Lung microvascular endothelial cell (primary cell): ENCODE measurements at places on chromosomes 6 and 20. TPM values are rescaled to one million over a fixed set of nuclear protein-coding genes. Genes with fewer than 3 reads are reported as not detected.

OXT gene
- not detected in 2 replicates for total RNA-seq

SEMG1 gene
- not detected in 2 replicates for total RNA-seq

PHF3 gene
- total RNA-seq, result 29.2 and 40.7 TPM in 2 replicates

SSR1 gene
- total RNA-seq, result 29.9 and 33.9 TPM in 2 replicates

GGTLC1 gene
- total RNA-seq, result not detected in 2 replicates

PTP4A1 gene
- 17.5 and 22.4 TPM in 2 replicates for total RNA-seq

KHDC3L gene
- not detected in 2 replicates for total RNA-seq

SIRPB1 gene
- total RNA-seq, result 0.22 and 0.40 TPM in 2 replicates

CST5 gene
- not detected in 2 replicates for total RNA-seq

HELZ2 gene
- total RNA-seq, result 21.1 and 35.5 TPM in 2 replicates

NFATC2 gene
- total RNA-seq, result 2.4 and 4.8 TPM in 2 replicates

ESR1 gene
- under 0.01 TPM in 2 replicates for total RNA-seq

AGPAT4 gene
- 6.8 and 15.9 TPM in 2 replicates for total RNA-seq

PLA2G7 gene
- not detected in 2 replicates for total RNA-seq

MATN4 gene
- total RNA-seq, result not detected in 2 replicates

TRDN gene
- not detected in 2 replicates for total RNA-seq

SYCP2L gene
- total RNA-seq, result not detected in 2 replicates

PAX1 gene
- not detected in 2 replicates for total RNA-seq

ACTR5 gene
- 4.1 and 4.8 TPM in 2 replicates for total RNA-seq

OR12D3 gene
- total RNA-seq, result not detected in 2 replicates

PGC gene
- not detected in 2 replicates for total RNA-seq

MOCS3 gene
- total RNA-seq, result 5.4 and 7.9 TPM in 2 replicates

MRS2 gene
- 9.5 and 10.9 TPM in 2 replicates for total RNA-seq

C20orf202 gene
- not detected in 2 replicates for total RNA-seq

BPI gene
- not detected in 2 replicates for total RNA-seq

SIRPB2 gene
- total RNA-seq, result 0.20 and 0.65 TPM in 2 replicates

CALHM4 gene
- 0.22 TPM in 1 of 2 replicates, not detected in the other for total RNA-seq

SIRPA gene
- 31.6 and 51.8 TPM in 2 replicates for total RNA-seq
